ENCODE measurements at places on chromosomes 16 and 17.

- no peak for DNase-seq
These were observed 138.2 kb downstream of the CMIP start for GRCh38 chr16:81582655-81583441.

DNA sequence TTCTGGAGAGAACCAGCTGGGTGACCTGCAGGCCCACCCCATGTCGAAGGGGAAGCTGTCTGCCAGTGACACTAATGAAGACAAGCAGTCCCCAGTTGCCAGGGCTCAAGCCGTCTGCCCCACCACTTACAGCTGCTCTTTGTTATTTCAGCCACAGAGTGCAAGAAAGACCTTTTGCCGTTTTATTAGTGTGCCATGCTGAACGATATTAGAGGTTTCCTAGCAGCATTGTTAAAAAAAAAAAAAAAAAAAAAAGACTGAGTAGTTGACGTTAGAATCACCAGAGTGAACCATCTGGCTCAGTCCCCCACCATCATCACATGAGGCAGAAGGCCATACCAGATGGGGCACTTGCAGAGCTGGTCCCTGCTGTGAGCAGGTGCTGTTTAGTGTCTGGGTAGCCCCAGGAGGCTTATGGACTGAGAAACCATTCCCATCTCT is 26.5 kb upstream of the SLC39A11 start:
- no peak for DNase-seq

DNA sequence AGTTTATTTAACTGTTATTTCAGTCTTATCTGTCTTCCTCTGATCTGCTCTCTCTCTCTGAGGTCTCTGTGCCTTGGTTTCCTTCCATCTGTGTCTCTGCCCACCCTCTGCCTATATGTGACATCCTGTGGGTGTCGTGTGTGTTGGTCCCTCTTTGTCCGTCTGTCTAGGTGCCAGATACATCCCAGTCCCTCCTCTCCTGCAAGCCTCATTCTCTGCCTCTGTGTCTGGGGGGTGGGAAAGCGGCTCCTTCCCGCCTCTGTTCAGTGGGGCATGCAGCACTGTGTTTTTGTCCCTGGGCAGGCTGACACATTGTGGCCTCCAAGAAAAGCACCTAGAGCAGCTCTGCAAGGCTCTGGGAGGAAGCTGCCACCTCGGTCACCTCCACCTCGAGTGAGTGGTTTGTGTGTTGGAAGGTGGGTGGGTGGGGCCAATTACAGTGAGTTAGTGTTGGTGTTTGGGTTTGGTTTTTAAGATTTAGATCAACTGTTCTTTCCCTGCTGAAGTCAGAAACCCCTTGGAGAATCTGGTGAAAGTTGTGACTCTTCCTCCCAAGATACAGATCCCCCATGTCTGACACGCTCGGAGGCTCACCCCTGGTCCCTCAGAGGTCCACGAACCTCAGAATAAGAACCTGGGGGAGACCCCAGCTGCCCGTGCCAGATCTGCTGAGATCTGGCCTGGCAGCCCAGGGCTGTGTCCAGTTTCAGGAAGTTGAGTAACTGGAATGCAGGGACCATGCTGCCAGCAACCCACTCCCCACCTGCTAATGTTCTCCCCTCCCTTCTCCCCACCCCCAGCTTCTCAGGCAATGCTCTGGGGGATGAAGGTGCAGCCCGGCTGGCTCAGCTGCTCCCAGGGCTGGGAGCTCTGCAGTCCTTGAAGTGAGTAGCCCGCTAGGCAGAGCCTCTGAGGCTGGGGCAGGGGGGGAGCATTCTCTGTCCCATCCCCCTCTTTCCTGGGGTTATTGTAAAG is 50.9 kb upstream of the CPNE2 start:
- DNase-seq, result no peak

- no peak for DNase-seq
These were observed 12.5 kb upstream of the LYRM9 start for GRCh38 chr17:27905447-27906225.

DNA sequence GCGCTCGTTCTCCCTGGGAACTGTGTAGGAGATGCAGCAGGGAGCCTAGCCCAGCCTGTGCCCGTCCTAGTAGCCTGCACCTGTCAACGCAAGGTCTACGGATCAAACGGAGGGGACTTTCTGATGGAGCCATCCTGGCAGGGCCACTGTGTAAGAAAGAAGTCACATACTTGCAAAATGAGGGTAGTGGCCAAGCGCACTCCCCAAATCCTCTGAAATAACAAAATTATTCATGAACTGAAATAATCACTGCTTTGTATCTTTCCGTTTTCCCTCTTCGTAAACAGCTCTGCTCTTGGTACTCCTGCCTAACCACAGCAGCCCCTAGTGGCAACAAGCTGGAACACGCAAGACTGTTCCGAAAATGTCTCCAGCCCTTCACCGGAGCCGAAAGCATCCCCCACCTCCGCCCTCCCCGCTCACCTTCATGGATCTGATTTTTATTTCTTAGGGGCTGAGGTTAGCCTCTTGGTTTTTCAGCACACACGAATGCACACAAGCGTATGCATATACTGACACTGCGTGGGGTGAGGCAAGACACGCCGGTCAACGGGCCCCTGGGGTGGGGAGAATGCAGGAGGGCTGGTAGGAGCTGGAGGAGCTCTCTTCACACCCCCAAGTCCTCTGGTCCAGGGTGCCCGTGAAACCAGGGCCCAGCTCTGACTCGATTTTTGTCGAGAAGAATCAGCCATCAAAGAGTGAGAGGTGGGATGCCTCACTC is 100.8 kb downstream of the ABCC12 start:
- DNase-seq, result peak; percentile 41

GRCh38 chr16:88651276-88651988 is 579 bp upstream of the CYBA start:
- no peak for DNase-seq

GRCh38 chr17:42706732-42707131 is 24.4 kb downstream of the CNTNAP1 start:
- DNase-seq, result no peak

DNA sequence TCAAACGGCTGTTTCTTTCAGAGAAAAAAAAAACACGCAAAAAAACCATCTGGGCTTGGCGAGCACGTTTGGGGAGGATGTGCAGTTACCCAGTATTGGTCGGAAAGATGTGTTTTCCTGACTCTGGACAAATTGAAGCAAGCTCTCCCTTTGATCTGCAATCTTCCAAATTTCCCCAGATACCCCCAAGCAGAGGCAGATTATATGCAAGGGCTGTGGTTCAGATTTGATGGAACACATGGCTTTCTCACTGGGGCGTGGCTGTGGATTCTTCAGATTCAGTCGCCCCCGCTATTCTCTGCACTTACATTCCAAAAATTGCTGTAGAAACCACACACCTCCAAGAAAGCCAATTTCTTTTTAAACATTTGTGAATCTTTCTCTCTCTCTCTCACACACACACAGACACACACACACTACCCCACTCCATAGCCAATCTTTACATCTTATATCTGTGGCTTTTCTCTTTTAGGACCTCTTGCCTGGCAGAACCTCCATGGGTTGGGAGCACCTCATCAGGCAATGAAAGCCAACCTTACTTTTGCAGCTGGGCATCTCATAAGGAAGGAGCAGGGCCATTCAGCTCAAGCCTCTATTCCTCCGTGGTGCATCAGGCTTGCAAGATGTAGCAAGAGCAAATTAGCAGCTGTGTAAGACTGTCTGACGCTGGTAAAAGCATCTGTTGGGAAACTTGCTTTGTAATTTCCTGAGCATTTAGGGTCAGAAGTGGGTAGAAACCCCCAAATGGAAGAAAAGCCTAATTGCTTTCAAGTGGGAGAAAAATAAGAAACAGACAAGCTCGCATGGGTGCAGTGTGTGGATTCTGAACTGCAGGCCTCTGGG is 103.9 kb upstream of the FAM20A start:
- no peak for DNase-seq

DNA sequence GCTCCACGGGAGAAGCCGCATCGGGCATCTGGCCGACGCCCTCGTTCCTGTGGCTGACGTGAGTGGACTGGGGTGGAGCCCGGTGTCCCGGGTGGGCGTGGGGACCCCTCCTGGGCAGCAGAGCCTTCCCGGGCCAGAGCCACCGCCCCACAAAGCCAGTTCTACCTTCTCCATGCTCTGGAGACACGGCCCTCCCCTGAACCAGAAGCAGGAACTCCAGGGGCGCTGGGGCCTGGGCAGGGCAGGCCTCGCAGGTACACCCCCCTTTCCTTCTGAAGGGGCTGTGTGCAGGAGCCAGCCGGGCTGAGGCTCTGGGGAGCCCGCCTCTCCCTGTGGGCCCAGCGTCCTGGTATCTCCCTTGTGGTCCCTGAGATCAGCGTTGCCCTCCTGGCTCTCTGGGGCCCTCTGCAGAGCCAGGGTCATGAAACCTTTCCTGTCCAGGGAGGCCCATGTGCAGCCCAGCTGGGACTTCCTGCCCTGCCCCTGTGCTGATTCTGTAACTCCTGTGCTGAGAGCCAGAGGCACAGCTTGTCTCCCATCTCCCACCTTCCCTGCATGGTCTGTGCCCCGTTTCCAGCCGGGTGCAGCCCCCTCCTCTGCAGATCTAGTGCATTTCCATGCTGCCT is 6.5 kb downstream of the PIGQ start:
- no peak for DNase-seq

- no peak for DNase-seq
These were observed 428 bp downstream of the SGSM2 start for GRCh38 chr17:2337544-2338314.

DNA sequence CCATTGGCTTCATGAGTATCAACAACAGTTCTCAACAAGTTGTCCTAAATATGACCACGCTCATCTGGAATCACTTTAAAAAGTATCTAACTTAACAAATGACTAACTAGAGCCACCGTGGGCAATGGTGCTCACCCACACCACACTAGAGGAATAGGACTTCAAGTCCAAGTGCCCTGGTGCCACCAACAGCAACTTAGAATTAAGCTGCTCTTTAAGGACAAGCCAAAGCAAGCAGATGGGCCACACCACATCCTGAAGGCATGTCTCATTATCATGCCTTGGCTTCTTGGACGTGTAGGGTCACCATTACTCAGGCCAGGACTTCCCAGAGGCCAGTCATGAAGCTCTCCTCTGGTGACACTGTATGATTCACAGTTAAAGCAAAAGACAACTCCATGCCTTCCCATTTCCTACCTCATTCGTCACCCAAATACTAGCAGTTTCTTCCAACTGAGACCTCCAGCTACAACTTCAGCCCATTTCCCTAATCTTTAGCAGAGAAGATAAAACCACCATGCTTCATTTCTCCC is 9.4 kb upstream of the SLC6A4 start:
- no peak for DNase-seq

DNA sequence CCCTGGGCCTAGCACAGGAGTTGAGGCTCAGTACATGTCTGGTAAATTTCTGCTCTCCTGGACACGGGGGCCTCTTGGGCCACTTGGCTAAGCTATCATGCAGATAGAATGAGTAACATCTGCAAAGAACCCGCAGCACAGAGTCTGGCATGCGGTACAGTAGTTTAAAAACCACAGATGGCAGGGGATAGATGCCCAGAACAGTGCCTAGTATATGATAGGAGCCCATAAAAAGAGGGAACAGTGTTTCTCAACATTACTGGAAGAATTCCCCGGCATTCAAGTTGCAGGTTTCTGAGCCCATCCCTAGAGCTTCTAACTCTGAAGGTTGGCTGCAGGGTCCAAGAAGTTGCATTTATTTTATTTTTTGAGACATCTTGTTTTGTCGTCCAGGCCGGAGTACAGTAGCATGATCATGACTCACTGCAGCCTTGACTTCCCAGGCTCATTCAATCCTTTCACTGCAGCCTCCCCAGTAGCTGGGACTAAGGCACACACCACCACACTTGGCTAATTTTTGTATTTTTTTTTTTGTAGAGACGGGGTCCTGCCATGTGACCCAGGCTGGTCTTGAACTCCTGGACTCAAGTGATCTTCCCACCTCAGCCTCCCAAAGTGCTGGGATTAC is 5.8 kb downstream of the CDIPT start:
- DNase-seq, result no peak

DNA sequence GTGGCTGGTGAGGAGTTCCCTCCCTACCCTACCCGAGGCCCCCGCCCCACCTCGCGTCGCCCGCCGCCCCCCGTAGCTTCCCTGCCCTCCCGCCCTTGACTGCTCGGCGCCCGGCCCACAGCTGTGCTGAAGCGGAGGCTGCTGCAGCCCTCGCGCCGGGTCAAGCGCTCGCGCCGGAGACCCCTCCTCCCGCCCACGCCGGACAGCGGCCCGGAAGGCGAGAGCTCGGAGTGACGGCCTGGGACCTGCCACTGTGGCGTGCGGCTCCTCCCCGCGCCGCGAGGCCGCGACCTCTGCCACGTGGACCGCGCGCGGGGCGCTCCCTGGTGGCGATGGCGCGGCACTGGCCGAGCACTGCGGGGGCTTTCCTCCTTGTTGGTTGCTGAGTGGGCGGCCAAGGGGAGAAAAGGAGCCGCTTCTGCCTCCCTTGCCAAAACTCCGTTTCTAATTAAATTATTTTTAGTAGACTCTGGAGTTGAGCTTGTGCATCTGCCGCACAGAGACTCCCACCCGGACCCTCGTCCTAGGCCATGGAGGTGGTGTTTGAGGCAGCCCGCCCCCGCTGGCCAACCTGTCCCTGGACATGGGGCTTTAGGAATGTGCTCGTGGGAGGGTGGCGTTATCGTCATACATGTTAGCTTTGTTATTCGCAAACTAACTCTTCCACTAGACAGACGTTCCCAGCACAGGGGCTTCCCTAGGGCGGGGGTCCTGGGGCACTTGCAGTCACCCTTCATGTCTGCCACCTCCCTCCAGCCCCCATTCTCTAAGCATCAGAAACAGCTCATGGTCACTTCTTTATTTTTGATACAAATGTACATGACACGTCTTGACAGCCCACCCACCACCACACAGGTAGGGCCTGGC is 4.4 kb downstream of the TP53I13 start:
- no peak for DNase-seq

DNA sequence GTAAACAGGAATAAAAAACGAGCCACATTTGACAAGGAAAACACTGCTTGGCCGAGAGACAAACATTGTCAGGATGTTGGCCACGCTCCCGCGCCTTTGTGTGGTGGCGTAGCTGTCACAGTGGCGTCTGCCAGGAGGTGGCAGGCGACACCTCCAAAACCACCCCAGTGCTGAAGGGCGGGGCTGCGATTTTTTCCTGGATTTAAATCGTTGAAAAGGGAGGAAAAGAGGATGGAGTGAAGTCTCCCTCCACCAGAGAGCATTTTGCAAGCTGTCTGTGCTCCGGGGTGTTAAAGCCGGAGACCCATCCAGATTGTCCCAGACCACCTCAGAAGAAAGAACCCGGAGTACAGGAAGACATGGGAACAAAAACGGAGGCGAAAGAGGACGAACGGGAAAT is 12.7 kb downstream of the MRM3 start:
- peak; percentile 88 for DNase-seq

- no peak for DNase-seq
These were observed 230.4 kb downstream of the PARN start for GRCh38 chr16:14399378-14400284.

DNA sequence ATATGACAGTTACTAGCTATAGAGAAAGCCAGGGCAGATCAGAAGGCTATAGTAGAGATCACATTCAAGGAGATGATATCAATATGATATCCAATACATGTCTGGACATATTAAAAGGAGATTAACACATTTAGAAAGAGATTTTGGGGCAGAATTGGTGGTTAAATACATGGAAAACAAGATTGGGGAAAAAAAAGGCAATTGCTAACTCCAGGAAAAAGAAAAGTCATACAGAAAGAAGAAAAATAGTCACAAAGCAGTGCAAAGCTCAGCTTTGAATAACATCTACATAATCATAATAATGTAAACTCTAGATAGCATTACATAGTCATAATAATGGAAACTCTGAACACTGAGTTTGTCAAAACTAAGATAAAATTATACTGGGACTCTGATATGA is 40.6 kb downstream of the MYH11 start:
- DNase-seq, result no peak

GRCh38 chr17:68306819-68307218 is 15.5 kb downstream of the ARSG start:
- DNase-seq, result no peak

Data from cerebellar nuclear complex (tissue), 1 donor.